ENCODE measurements at places on chromosomes 7 and 10. TPM values are rescaled to one million over a fixed set of nuclear protein-coding genes. Genes with fewer than 3 reads are reported as not detected.

GRCh38 chr10:101041252-101041761 lies 10.3 kb downstream of the SFXN3 start:
- DNase-seq = peak; percentile 63

Gene UPK3B
- 8.4 TPM for total RNA-seq

- no peak for DNase-seq
These were observed 219.5 kb downstream of the KIAA1217 start for GRCh38 chr10:24428410-24428782.

DNA sequence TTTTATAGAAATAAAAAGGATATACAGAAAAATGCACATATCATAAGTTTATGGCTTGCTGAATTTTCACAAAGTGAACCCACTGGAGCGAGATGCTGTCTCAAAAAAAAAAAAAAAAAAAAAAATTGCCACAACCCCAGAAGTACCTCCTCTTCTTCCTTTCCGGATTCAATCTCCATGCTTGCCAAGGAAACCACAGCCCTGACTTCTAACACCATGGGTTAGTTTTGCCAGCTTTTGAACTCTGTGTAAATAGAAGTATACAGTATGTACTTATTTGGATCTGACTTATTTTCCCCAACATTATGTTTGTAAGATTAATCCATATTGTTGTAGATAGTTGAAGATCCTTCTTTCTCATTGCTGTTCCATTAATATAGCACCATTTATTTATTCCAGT lies 40.0 kb downstream of the FANK1 start:
- no peak for DNase-seq

Gene RPP30
- 27.3 TPM for total RNA-seq

- no peak for DNase-seq
These were observed 181.4 kb downstream of the GPAM start for GRCh38 chr10:112002206-112002605.

Gene DPYSL4
- total RNA-seq = 1.2 TPM

Gene ZPBP
- total RNA-seq = not detected

DNA sequence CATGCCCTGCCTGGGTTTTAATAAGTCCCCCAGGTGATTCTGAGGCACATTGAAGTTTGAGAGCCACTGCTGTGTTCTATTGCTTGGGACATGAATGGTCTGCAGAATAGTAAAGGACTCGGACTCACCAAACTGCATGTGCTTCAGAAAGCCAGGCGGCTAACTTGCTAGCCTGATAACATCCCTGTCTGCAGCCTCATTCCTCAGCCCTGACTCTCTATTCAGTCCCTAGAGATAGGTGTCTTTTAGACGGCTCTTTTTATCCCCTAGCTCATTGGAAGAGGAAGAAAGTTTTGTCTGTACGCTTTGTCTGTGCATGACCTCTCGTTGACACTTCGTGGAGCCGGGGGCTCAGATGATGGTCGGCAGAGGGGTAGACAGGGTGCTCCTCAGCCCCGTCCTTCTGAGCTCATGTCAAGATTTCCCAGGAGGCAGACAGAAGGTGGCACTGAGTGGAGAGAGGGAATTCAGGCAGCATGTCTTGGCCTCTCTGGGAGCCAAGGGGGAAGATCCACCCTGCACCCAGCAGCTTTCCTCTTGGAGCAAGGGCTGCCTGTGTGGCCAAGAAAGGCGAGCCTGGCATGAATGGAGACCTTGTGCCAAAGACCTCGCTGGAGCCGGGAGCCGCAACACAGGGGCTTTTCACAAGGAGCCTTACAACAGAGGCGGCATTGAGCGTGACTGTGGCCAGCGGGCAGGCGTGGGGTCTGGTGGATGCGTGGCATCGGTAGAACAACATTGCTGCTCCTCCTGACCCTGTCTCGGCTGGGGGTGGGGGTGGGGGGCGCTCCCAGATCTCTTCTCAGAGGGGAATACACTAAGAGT lies 51.1 kb upstream of the PODXL start:
- no peak for DNase-seq

- DNase-seq = peak; percentile 61
These were observed 30.0 kb upstream of the TES start for GRCh38 chr7:116180302-116180701.

Gene GPR37
- total RNA-seq = not detected

Gene SFMBT2
- 21.2 TPM for total RNA-seq

DNA sequence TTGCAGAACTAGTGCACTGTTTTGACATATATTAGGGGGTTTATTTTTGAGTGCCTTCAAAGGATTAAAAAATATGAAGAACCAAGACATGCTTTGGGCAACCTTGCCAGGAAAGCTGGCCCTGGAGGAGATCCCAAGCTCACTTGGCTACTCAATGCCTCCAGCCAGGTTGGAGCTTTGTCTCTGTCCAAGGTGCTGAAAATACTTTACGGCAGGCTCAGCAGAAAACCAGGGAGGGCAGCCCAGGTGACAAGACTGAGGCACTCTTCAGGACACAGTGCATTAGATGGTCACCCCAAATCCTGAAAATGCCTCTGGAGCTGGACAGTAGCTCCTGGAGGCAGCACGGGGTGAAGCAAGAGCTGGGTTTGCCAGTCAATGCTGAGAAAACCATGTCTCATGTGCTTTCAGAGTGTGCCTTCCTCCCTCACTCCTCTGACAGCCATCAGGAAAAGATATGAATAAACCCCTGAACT lies 5.8 kb upstream of the KCNH2 start:
- DNase-seq = peak; percentile 48

Gene PNLIPRP1
- not detected for total RNA-seq

DNA sequence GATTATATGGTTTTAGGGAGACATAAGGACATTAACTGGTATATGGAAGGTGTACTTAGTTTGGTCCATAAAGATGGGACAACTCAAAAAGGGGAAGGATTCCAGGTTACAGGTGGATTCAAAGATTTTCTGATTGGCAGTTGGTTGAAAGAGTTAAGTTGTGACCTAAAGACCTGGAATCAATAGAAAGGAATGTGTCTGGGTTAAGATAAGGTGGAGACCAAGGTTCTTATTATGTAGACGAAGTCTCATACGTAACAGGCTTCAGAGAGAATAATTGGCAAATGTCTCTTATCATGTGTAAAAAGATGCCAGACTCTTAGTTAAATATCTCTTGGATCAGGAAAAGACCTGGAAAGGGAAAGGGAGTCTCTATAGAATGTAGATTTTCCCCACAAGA lies 1.0 kb upstream of the TRDMT1 start:
- no peak for DNase-seq

GRCh38 chr7:8829100-8829499 lies 395.7 kb downstream of the NXPH1 start:
- no peak for DNase-seq

Measured in CD4-positive, CD25-positive, alpha-beta regulatory T cell (primary cell).